ENCODE measurements at places on chromosomes 3 and 15.

GRCh38 chr3:111080413-111080812 is 8.8 kb downstream of the NECTIN3 start:
- no peak for DNase-seq

- peak; percentile 16 for DNase-seq
Observed at GRCh38 chr3:35908366-35909232, 269.3 kb downstream of the ARPP21 start.

DNA sequence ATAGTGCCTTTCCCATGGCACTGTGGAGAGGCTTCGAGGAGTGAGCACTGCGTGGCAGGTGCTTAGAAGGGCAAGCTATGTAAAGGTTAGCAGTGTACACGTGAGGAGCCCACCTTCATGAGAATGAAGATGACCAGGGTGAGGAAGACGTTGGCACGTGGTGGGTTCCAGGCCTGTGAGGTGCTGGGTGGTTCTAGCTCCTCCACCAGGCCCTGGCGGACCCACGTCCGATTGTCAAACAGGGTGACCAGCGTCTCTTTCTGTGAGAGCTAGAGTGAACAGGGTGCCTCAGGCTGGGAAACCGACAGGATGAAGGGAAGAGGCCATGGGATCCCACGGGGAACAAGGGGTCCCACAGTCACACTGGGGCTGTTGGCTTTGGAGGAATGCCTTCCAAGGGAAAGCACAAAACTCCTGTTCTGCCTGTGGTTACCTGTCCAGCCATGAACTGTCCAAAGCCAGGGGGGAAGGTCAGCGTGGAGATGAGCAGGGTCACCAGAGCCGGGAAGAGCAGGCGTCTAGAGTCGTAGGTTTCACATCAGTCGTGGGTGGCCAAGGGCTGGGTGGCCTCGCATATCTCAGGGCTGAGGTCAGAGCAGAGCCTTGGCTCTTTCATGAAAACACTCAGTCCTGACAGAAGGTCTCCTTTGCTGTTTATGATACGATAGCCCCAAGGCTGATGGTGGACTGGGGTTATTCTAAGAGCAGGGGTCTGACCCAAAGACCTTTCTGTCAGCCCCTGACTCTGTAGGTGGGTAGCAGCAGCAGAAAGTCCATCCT is 6.0 kb downstream of the CLCN2 start:
- no peak for DNase-seq

DNA sequence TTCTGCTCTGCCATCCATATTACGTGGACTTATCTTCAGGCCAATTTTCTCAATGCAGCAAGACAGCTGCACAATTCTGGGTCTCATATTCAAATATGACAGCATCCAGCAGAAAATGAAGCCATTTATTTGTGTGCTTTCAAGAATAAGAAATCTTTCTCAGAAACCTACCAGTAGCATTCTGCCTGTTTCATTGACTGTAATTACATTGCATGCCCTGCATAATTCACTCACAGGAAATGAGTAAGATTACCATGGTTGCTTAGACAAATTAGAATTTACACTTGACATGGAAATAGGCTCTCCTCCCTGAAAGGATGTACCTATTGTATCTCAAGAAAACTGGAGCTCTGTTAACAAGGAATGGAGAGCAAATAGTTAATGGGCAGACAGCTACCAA is 346.6 kb upstream of the DCBLD2 start:
- no peak for DNase-seq

DNA sequence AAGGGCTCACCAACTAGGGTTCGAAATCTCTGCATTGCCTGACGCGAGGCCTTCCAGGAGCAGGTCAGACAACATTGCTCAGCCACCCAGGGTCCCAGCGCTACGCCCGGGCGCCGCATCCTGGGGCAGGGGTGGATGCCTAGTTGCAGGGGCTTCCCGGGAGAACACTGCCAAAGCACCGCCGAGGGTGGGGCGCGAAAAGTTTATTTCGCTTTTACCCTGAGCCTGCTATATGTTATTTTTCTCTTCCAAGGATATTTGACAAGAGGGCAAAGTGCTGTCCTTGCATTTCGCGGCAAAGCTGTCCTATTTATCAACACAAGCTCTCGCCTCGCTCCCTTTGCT is 549 bp upstream of the SOX14 start:
- DNase-seq: no peak

DNA sequence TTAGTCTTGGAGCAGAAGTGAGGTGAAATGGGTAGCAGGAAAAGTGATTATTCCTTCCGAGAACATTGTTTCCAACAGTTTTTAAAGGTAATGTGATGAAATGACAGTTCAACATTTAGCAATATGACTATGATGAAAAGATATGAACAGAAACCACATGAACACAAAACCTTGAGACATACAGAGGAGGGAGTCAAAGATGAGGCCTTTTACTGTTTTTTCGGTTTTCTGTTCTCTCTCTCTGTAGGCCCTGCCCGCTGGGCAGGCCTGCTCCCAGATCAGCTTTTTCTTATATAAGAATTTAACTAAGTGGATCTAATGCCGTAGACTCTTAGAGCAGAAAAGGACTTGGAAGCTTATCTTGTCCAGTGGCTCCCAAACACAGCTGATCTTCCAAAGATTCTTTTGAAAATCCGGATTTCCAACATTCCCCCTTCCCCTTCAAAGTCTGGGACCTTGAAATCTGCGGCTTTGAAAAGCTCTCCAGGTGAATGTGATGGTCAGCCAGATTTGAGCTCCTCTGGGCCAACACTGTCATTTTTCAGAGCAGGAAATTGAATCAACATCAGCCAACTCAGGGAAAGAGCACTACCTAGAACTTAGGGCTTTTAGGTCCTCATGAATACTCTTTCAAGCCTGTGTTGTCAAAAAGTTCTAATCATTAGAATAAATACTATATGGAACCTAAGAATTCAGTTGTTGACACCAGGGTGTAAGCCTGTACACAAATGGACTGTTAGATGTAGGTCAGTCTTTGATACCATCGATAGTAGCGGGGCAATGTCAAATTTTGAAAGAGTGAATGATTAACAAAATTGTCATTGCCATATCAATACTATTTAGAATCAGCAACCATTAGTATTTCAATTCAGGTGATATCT is 372.7 kb downstream of the SHQ1 start:
- no peak for DNase-seq

DNA sequence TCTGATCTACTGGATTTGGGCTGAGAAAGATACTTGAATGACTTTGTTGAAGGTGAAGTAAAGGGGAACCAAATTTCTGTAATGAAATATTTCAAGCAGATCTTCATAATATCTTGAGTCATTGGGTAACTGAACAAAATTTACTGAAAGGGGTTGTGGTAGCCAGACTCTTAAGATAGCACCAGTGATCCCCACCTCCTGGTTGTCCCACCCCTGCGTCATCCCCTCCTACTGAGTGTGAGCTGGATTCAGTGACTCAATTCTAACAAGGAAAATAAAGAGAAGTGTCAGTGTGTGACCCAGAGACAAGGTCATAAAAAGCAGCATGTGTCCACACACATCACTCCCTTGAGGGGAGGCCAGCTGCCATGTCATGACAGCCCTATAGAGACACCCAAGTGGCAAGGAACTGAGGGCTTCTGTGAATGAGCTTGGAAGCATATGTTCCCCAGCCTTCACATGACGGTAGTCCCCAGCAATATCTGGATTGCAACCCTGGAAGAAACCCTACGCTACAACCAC is 107.1 kb downstream of the MECOM start:
- no peak for DNase-seq

DNA sequence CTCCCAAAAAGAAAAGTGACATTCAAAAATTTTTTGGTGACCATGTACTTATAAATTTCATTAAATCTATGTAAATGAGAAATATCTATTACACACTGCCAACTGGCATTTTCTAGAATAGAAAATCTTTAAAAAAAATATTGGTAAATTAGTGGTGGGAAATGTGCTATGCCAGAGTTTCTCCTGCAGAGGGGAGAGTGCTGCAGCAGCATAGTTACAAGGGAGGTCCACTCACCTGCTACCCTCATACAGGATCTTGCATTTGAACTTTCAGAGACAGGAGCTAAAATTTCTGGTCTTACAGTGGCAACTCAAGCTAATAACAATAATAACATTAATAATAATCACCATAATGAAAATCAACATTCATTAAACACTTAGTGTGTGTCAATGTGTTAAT is 459.6 kb downstream of the NSUN3 start:
- no peak for DNase-seq

- DNase-seq: no peak
Observed at GRCh38 chr3:152272771-152273242, 4.1 kb downstream of the MBNL1 start.

DNA sequence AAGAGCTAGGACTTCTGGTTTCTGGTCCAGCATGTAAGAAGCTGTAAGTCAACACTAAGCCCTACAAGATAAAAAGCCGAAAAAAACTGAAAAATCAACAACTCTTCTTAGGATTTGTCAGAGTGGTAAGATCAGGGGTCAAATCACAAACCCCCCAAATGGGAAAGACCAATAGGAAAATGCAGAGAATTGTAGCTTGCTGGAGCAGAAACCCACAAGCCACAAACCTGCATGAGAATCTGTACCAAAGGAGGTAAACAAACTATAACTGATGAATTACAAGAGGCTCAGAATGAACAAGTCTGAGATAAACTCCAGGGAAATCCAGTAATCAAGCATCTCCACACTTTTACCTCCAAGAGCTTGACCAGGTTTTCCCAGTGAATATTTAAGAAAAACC is 36.0 kb downstream of the RFX7 start:
- no peak for DNase-seq

DNA sequence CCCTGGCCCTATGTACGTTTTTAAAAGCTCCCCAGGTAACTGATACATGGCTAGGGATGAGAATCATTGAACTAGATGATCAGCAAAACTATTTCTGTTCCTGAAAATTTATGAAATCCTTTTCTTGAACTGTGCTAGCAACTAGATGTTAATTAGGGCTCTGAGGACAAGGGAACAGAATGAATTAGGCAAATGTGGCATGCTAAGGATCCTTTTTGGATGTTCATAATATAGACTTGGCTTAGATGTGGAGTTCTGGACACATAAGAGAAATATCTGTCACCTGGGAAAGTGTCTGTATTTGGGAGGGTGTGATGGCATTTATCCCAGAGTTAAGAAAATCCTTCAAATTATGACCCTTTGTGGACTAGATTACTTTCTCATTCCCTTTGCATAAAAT is 71.2 kb downstream of the RSRC1 start:
- no peak for DNase-seq

GRCh38 chr3:15291589-15292541 is 40.5 kb downstream of the SH3BP5 start:
- DNase-seq: no peak

GRCh38 chr15:66682246-66682645 is 19.8 kb upstream of the SMAD6 start:
- DNase-seq: no peak

- no peak for DNase-seq
Observed at GRCh38 chr3:187623285-187623814, 46.8 kb downstream of the SST start.

- DNase-seq: no peak
Observed at GRCh38 chr15:92451225-92451825, 57.6 kb downstream of the ST8SIA2 start.

- DNase-seq: no peak
Observed at GRCh38 chr3:87069971-87070370, 79.0 kb upstream of the VGLL3 start.

GRCh38 chr3:197188963-197189362 is 109.4 kb downstream of the DLG1 start:
- no peak for DNase-seq

- no peak for DNase-seq
Observed at GRCh38 chr3:191412759-191413158, 48.2 kb upstream of the PYDC2 start.

- peak; percentile 46 for DNase-seq
Observed at GRCh38 chr3:43152649-43153048, 46.8 kb upstream of the POMGNT2 start.

DNA sequence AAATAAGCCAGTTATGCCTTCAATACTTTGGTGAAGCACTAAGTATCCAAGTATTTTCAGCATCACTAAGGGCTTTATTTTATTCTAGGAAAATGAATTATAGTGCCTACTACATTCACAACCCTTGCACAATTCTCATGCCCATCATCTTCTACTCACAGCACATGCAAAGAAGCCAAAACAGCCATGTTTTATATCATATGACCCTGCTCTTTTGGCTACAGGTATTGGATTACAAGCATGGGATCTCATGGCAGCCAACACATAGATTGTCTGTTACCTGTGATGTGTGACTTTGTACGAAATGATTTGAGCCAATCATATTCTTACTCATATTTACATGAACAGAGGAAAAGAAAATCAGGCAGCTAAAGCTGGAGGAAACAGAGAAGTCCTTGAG is 38.6 kb downstream of the STT3B start:
- DNase-seq: no peak

DNA sequence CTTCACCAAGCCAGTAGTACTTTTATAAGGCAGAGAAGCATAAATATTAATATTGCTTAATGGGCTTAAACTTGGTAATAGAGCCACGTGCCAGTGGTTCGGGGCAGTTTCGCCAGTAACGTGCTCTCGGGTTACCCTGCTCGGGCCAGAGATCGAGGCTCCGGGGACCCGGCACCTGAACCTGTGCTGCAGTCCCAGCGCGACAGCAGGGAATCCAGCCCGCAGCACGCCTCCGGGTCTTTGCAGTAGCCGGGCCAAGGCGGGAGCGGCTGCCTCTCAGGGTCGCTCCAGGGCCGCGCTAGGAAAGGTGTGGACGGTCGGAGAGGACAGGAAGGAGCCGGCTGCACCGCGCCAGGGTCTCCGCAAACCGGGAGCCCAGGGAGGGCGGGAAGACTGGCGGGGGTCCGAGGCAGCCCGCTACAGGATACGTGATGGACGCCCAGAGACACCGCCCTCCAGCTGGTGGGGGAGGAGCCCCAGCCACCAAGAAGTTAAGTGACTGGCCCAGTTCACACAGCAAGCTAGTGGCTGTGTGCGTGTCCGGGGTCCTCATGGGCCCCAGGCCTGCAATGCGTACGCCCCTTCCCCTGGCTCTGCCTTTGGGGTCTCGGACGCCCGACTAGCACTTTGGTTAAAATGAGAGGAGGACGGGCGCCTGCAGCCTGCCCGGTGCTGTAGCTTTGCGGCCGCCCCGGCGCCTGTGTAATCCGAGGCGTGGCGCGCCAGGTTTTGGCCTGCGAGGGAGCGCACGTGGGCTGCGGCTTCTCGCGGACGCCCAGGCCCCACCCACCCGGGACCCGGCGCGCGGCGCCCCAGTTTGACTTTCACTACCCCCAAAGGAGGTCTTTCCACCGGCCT is 1.2 kb upstream of the PDE8A start:
- DNase-seq: peak; percentile 99

DNA sequence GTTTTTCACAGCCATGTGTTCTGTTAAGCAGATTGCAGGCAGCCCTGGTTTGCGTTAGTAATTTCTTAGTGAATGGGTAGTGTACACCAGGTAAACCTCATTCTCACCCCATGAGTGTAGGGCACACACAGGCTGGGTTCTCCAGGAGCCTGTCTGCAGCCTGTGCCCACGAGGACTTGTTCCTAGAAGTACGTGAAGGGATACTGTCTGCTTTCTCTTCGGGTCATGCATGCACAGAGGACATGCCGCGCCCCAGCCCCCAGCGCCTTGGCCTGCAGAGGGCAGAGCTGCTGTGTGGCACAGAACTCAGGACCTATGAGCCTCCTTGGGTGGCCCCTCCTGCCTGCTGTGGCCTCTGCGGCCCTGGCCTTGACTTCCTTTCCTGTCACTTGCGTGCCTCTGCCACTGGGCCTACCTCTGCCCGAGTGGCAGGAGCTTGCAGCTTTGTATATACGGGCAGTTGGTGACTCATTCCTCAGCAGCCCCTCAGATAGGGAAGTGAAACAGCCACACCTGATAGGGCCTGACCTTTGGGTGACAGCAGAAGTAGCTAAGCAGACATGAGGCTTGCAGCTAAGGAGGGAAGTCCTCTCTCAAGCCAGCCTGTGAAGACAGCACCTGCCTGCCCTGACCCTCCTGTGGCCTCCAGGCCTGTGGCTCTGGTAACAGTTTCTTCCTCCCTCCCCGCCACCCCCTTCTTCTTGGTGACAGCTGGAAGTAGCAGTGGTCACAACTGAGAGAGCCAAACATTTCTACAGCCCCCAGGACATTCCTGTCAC is 19.5 kb downstream of the PPCDC start:
- peak; percentile 48 for DNase-seq
